ENCODE measurements at places on chromosomes 5 and 9.

DNA sequence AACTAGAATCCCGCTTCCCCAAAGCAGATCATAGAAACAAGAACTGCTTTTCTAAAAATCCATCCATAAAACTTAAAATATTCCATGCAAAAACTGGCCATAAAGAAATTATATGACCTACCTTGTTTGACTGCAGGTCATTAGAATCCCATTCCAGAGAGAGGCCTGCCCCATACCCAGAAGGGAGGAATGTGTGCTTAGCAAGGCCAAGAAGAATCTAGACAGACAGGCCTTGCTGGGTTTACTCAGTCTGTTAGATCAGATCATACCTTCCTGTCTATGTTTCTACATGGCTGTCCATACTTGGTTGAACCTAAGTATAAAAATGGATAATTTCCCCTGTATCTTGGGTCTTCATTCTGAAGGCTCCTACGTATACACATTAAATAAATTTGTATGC is 358.8 kb upstream of the TRPC7 start:
- no peak for DNase-seq
- no peak overlapping the region for H3K4me3 ChIP-seq
- no peaks in the 10 kb centered on the region for H3K27me3 ChIP-seq

GRCh38 chr9:70105147-70105546 is 61.5 kb downstream of the MAMDC2 start:
- H3K27me3 ChIP-seq = peaks cover 18% of the 10 kb centered on the region
- no peaks in the 10 kb centered on the region for H3K36me3 ChIP-seq
- H3K4me3 ChIP-seq = no peak overlapping the region

DNA sequence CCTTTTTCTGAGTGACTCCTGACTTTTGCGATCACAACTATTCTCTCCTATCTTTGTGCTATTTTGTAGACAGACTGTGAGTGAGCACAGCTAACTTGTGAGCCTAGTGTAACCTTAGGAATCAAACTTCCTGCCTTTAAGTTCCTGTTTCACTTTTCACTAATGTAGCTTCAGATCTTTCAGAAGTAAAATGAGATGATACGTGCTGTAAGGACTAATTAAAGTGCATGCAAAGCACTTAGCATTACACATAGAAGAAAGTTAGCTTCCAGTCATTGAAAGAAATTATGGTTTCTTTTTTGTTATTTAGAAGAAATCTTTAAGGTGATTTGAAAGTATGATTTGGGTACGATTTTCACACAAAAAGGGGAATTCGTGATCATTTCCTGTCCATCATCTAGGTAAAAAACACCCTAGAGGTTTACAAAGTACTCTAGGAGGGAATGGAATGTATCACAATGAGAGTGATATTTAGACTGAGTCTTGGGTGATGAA is 122.7 kb downstream of the ST8SIA4 start:
- H3K4me1 ChIP-seq = peaks cover 37% of the 10 kb centered on the region
- no peak for DNase-seq
- peak overlapping the region; percentile 95 for H3K27ac ChIP-seq
- H3K36me3 ChIP-seq = peaks cover 3% of the 10 kb centered on the region
- H3K27me3 ChIP-seq = no peaks in the 10 kb centered on the region

DNA sequence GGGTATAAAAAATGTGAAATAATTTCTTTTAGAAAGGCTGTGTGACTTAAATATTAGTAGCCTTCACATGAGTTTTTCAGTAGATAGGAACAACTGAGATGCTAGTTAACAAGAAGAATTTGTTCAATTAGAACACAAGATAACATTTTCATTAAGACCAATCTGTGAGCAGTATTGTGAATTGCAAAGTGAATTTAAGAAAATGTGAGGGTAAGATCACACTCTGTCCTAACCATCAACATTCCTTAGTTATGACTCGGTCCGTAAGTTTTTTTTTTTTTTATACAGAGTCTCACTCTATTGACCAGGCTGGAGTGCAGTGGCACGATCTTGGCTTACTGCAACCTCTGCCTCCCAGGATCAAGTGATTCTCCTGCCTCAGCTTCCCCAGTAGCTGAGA is 180.2 kb upstream of the EGFLAM start:
- H3K27me3 ChIP-seq = no peaks in the 10 kb centered on the region
- H3K4me1 ChIP-seq = no peaks in the 10 kb centered on the region
- H3K27ac ChIP-seq = no peak overlapping the region
- H3K36me3 ChIP-seq = no peaks in the 10 kb centered on the region
- DNase-seq = no peak

DNA sequence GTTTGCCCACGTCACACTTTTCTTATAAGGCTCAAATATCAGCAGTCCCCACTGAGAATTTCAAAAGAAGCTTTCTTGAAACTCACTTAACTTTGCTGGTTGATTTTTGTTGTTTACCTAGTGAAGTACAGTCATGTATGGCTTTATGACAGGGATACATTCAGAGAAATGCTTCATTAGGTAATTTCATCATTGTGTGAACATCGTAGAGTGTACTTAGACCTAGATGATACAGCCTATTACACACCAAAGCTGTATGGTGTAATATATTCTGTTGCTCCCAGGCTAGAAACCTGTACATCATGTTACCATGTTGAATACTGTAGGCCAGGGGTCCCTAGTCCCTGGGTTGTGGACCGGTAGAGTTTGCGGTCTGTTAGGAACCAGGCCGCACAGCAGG is 177.0 kb downstream of the ARRDC3 start:
- no peaks in the 10 kb centered on the region for H3K36me3 ChIP-seq
- no peak for DNase-seq
- no peaks in the 10 kb centered on the region for H3K27me3 ChIP-seq

DNA sequence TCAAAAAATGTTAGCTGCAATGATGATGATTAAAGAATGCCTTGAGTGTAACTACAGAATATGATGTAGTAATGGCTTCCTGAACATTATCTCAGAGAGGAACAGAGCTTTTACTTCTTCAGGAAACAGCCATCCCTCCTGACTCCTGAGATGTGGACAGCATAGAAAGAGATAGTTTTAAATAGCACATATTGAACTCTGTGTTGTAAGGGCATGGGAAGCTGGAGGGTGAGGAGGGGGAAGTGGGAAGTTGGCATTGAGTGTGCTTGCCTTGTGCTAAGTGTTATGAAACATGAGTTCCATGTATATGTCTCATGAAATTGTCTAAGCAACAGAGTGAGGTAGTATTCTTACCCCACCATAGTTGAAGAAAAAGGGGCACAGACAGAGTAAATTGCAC is 161.5 kb upstream of the SLC28A3 start:
- DNase-seq = no peak
- H3K27ac ChIP-seq = no peak overlapping the region
- H3K4me3 ChIP-seq = no peak overlapping the region
- H3K36me3 ChIP-seq = no peaks in the 10 kb centered on the region
- H3K4me1 ChIP-seq = no peaks in the 10 kb centered on the region
- no peaks in the 10 kb centered on the region for H3K27me3 ChIP-seq

DNA sequence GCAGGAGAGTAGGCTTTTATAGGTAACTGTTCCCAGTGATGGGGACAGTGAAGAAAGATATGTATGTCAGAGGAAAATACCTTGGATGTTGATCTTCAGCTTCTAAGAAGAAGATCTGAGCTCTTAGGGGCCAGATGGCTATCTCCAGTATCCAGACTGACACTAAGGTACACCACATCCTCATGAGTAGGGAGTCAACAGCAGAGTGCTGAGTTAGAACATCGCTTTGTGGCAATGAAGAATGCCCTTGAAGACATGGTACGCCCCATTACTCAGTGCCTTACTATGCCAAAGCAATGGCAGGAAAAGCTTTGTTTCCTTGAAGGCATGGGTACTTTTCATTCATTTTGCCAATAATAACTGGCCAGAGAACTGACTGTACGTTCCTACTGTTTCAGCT is 263.7 kb downstream of the CEMIP2 start:
- H3K27me3 ChIP-seq = peaks cover 7% of the 10 kb centered on the region
- no peak for DNase-seq
- H3K27ac ChIP-seq = no peak overlapping the region

- peak overlapping the region; percentile 66 for H3K4me3 ChIP-seq
- H3K4me1 ChIP-seq = peaks cover 53% of the 10 kb centered on the region
- H3K36me3 ChIP-seq = no peaks in the 10 kb centered on the region
- DNase-seq = peak; percentile 60
- peak overlapping the region; percentile 85 for H3K27ac ChIP-seq
- no peaks in the 10 kb centered on the region for H3K27me3 ChIP-seq
These were observed 19.7 kb downstream of the CAMSAP1 start for GRCh38 chr9:135887585-135888050.

DNA sequence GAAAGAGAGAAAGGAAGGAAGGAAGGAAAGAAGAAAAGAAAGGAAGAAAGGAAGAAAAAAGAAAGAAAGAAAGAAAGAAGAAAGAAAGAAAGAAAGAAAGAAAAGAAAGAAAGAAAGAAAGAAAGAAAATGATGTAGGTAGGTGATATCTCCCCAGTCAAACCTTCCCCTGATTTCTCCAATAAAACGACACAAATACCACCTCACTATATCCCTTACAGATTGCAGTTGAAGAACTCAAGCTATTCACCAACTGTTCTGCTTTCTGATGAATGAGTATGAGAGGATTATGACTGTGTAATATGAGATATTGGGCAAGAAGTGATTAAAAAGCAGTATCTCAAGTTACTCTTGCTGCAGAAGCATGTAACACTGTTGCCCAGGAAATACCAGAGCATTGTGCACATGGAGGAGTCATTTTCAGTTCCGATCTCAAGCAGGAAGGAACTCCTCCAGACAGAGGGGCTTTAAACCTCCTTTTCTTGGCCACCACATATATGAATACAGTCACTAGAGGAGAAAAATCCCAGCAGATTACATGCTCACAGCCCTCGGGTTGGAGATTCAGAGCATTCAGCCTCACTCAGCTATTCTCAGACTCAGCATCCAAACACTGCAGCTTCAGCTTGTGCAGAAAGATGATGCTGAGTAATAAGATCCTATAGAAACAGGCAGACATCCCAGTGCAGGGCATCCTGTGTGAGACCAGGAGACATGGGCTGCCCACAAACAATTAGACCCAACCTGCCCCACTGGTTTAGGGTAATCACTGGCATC is 61.4 kb downstream of the UGCG start:
- peaks cover 38% of the 10 kb centered on the region for H3K4me1 ChIP-seq
- H3K36me3 ChIP-seq = no peaks in the 10 kb centered on the region
- peak overlapping the region; percentile 43 for H3K27ac ChIP-seq
- DNase-seq = no peak

DNA sequence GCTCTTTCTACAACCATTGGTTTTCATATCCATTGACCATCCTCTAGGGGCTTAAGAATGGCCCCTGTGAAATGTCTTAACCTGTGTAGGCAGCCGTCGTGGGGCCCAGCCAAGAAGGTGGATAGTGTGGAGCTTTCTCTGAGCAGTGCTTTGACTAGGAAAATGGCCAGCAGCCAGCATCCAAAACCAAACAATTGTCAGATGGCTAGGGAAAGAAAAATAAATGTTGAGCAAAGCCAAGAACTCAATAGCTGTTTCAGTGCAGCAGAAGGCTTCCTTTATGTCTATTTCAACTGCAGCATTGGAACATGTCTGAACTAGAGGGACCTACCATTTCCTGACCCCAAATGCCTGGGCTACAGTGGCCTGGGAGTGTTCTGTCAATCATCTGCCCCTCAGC is 374.9 kb downstream of the TLE4 start:
- no peaks in the 10 kb centered on the region for H3K36me3 ChIP-seq
- H3K4me1 ChIP-seq = peaks cover 12% of the 10 kb centered on the region
- no peak for DNase-seq
- no peaks in the 10 kb centered on the region for H3K27me3 ChIP-seq

- H3K4me3 ChIP-seq = no peak overlapping the region
- H3K27me3 ChIP-seq = no peaks in the 10 kb centered on the region
- H3K27ac ChIP-seq = no peak overlapping the region
- H3K36me3 ChIP-seq = no peaks in the 10 kb centered on the region
These were observed 219.2 kb downstream of the TRPM3 start for GRCh38 chr9:70902171-70902570.

- H3K27me3 ChIP-seq = no peaks in the 10 kb centered on the region
- no peaks in the 10 kb centered on the region for H3K4me1 ChIP-seq
- no peak overlapping the region for H3K4me3 ChIP-seq
These were observed 60.0 kb upstream of the C5orf46 start for GRCh38 chr5:147966326-147966725.

- peaks cover 31% of the 10 kb centered on the region for H3K36me3 ChIP-seq
- DNase-seq = no peak
- H3K4me1 ChIP-seq = no peaks in the 10 kb centered on the region
- H3K27ac ChIP-seq = no peak overlapping the region
These were observed 61.7 kb downstream of the SLC38A9 start for GRCh38 chr5:55650386-55650785.

DNA sequence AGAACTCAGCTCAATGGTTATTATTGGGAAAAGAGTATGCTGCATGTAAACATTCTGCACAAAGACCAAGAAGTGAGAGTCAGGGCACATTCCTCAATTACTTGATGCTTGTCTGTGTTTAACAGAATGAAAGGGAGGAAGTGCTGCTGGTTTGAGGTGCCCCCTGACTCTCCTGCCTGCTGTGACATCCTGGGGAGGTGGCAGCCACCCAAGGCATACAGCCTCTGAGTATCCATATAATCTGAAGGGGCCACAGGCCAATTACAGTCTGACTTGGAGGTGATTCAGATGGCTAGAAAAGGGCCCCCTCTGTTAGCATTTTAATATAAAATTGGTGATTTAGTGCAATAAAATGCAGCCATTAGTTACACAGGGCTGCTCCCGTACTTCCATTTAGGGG is 313.8 kb downstream of the ASTN2 start:
- H3K27me3 ChIP-seq = no peaks in the 10 kb centered on the region
- DNase-seq = no peak
- H3K4me3 ChIP-seq = no peak overlapping the region
- H3K4me1 ChIP-seq = no peaks in the 10 kb centered on the region
- H3K36me3 ChIP-seq = no peaks in the 10 kb centered on the region
- H3K27ac ChIP-seq = no peak overlapping the region

DNA sequence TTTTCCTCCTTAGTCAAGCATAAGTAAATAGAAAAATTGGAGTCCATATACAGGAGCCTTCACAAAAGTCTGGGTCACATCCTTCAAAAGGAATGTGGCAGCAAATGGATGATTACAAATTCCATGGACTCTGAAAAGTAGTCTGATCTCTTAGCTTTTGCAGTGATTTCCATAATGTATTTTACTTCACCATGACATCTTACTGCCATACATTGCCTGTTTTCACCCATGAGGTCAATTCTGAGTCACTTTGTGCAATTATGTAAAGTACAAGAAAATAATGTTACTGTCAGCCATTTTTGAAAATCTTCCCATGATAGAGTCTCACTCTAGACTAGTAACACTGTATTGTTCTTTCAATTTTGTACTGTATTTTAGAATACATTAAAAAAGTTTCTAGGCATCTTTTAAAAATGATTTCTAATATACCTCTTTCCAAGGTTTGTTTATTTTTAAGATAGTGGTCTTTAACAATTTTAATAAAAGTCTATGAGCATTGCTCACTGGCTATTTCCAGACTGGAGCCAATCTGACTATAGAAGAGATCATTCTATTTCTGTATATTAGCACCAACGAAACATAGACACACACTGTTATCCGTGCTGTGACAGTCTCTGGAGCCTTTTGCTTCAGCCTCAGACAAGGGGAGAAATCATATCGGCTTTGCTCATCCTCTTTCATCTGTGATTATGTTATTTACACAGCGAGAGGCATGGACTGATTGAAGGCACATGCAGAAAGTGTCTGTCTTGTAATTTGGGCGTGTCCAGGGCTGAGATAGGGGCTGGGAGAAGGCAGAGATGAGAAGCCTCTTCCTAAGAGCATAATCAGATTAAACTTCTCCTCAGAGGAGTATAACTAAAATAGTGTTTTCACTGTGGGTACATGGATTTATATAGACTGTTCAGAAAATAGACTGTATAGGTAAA is 22.9 kb upstream of the ACTBL2 start:
- no peak overlapping the region for H3K27ac ChIP-seq
- no peak for DNase-seq
- no peaks in the 10 kb centered on the region for H3K4me1 ChIP-seq
- H3K4me3 ChIP-seq = no peak overlapping the region
- H3K27me3 ChIP-seq = peaks cover 1% of the 10 kb centered on the region

Data from stimulated activated naive B cell treated with anti-CD40 and anti-IgM and Interleukin-4, amounts not matched to agents 10 μg/mL and 1 μg/mL and 100 μg/mL, for 72 hours (primary cell).